ENCODE measurements at places on chromosomes 4 and X.

DNA sequence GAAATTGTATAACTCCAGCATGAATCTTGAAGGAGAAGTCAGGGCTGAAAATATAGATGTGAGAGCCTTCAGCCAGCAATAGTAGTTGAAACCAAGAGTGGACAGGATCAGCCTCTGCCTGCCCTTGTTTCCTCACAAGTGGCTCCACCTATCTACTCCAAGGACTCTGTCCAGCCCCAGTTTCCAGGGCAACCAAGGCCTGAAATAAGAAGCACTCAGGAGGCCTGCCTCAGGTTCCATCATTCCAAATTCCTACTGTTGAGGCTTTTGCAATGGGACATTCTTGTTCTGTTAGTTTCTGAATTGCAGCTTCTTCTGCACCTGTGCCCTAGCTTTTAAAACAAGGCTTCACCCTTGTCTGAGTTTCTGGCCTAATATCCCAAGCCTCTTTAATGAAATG is 41.6 kb downstream of the TRPC5OS start:
- DNase-seq: no peak

DNA sequence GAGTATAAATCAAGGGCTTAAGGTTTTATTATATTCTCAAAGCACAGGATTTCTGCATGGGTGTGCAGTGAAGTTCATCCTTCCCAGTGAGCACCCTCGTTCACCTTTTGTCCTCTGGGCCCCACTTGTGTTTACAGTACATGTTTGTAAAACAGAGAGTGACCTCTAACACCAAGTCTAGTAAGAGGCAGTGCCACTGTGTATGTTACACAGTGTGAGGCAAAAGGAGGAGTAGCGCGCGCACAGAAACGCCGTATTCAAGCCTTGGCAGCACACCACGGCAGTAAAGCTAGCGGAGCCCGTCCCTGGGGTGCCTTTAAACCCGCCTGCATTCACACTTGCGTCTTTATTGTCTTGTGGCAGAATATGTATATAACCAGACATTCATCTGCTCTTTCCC is 51.9 kb downstream of the CCNI start:
- no peak for DNase-seq

- peak; percentile 34 for DNase-seq
These were observed 323.6 kb downstream of the BCOR start for GRCh38 chrX:39773923-39774773.

GRCh38 chr4:153955327-153955726 is 166.4 kb upstream of the SFRP2 start:
- no peak for DNase-seq

GRCh38 chr4:54909961-54910360 is 215.4 kb downstream of the KDR start:
- DNase-seq: no peak

- no peak for DNase-seq
These were observed 634.1 kb downstream of the RPA4 start for GRCh38 chrX:97517763-97518162.

GRCh38 chrX:81959964-81960363 is 758.1 kb downstream of the SH3BGRL start:
- DNase-seq: no peak

DNA sequence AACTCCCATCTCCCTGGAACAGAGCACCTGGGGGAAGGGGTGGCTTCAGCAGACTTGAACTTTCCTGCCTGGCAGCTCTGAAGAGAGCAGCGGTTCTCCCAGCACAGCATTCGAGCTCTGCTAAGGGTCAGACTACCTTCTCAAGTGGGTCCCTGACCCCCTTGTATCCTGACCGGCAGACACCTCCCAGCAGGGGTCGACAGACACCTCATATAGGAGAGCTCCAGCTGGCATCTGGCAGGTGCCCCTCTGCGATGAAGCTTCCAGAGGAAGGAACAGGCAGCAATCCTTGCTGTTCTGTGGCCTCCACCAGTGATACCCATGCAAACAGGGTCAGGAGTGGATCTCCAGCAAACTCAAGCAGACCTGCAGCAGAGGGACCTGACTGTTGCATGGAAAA is 244.1 kb upstream of the RASGEF1B start:
- no peak for DNase-seq

DNA sequence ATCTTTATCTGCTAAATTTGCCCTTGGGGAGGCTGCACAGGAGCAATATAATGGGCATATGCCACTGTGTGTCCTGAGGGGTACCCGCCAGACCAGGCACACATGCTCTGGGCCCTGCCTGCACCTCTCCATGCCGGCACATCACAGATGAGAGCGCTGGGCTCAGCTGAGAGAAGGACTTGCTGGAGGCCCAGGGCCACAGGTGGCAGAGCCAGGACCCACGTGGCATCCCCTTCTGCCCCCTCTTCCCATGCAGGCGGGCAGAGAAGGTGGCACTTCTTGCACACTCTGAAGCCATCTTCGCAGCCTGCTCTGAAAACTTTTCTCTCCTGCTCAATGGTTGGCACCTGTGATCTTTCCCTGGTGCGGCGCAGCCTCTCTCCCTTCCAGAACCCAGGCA is 20.1 kb downstream of the CPZ start:
- no peak for DNase-seq

- DNase-seq: peak; percentile 67
These were observed 8.6 kb downstream of the NOP14 start for GRCh38 chr4:2954358-2955185.

DNA sequence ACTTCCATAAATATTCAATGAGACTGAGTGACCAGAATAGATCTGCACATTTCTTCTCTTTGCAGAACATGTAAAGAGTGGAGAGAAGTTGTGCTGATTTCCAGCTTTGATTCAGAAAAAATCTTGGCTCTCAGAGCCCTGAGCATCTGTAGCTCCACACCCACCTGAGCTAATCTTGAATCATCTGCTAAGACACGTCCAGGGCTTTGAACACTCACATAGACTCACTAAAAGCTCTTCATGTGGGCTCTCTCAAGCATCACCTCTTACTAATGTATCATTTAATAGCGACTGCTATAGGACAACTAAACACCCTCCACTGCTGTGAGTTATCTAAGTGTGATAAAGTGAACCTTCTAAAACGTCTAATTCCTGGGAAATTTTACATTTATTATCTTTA is 147.7 kb upstream of the GRIA3 start:
- DNase-seq: no peak

DNA sequence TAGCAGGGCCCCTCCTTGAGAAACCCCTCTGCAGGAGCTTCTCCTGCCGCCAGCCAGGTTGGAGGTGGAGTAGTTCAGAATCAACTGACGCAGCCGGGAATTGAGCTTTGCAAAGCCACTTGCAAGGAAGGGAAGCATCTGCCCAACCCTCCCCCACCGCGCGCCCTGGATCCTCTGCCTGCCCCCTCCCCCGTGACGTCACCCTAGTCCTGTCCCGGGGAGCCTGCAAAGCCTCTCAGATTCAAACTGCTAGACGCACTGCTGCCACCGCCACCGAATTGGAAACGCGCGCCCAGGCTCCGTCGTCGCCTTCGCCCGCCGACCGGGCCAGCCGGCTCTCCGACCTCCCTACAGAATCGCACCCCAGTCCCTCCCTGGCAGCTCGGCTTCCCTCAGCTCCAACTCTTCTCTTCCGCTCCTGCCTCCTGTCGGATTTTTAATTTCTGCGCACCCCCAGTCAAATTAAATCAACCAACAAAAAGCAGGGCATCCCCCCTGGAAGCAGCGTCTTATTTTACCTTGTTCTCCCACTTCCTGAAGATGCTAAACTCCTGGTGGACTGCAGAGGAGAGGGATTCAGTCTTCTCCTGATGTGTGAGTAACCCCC is 3.8 kb downstream of the SLITRK2 start:
- no peak for DNase-seq

GRCh38 chr4:11507920-11508319 is 79.2 kb upstream of the HS3ST1 start:
- DNase-seq: no peak

- DNase-seq: no peak
These were observed 50.0 kb downstream of the C4orf46 start for GRCh38 chr4:158621729-158622128.

DNA sequence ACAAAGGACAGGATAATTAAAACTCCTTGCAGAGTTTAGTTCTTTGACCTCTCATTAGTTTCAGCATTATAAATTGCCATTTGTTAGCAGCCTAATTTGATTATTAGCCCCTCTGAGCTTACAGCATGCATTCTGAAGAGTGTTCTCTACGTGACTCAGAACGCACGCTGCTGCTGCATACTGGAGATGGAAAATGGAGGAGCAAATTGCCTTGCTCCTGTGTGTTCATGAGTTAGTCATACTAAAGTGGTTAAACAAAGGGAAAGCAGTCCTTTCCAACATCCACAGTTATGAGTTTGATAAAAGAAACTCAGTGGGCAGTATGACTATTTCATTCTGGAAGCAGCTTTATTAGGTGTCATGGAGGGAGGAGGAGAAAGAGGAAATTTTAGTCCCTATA is 922.5 kb downstream of the RPA4 start:
- no peak for DNase-seq

DNA sequence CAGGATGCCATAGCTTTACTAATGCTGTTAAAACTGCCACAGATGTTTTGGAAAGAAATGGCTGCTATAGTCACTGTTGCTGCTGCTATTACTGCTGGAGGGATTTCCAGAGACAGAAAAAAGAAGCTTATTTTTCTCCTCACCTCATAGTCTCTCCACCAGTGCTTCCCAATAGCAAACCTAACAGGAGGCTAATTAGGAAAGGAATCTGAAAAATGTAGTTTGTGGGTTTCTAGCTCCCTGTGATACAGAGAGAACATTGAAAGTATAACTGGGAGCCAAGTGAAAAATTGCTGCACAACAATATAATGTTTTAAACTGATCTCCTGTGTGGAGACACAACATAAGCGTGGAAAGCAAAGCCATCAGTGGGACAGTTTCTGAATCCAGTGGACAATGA is 8.6 kb upstream of the TSPAN7 start:
- no peak for DNase-seq

GRCh38 chrX:78748846-78749245 is 1.3 kb downstream of the LPAR4 start:
- no peak for DNase-seq

DNA sequence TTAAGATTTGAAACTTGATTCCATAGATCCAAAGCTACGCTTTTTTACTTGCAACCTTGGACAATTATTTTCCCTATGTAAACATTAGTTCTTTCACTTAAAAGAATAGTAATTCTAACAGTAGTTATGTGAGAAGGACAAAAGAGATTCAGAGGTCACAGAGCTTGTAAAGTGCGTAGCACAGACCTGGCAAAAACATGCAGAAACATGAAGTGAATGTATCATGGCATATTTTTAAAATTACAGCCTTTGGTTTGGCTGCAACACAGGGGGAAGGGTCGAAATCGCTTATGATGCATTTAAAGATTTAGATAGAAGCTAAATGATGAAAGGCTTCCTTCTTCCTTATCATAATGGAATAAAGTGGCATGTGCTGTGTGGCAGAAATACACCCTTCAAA is 1068.8 kb downstream of the ARAP2 start:
- DNase-seq: no peak

DNA sequence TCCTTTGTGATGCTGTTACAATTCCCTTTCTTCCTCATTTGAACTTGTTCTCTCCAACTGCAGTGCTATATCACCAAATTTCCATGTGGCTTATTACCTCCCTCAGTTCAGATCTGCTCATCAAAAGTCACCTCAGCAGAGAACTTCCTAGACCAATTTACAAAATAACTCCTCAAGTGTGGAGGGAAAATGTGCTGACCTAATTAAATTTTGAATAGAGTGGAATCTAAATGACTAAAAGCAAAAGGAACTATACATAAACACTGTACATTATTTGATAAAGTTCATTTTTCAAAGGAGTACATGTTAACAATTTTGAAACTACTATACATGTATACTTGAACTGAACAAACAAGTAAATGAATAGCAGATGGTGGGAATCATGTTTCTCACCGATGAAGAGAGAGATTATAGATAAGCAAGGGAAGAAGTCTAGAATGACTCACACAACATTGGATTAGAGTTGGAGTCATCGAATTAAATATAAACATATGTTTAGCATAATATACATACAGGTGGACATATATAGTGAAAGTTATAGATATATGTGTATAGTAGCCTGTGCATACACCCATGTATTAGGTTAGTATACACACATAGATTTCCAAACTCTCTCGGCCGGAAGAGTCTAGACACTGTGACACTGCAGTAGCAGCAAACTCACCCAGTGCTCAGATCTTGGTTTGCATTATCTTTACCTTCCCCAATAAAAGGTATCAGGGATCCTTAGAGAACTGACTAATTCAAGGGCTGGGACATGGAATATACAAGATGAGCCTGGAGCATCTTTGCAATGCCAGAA is 318.7 kb downstream of the PCDH18 start:
- DNase-seq: no peak

DNA sequence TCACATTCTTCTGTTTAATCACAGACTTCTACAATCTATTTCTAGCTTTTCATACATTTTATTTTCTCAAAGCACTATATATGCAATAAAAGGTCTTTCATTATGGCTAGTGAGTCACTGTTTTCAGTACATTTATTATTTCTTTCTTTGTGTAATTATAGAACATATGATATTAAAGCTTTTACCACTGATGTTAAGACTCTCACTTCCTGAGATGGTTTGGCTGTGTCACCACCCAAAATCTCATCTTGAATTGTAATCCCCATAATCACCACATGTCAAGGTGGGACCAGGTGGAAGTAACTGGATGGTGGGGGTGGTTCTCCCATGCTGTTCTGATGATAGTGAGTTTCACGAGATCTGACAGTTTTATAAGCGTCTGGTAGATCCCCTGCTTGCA is 41.9 kb downstream of the UBA6 start:
- DNase-seq: no peak

- no peak for DNase-seq
These were observed 166.6 kb downstream of the DKK2 start for GRCh38 chr4:106869551-106869950.

- peak; percentile 64 for DNase-seq
These were observed 24.4 kb upstream of the DYNLT3 start for GRCh38 chrX:37871626-37872302.

- no peak for DNase-seq
These were observed 54.6 kb upstream of the MMAA start for GRCh38 chr4:145564540-145564939.

GRCh38 chr4:139581096-139581495 is 25.1 kb upstream of the SETD7 start:
- DNase-seq: no peak

GRCh38 chr4:2301806-2302205 is 39.9 kb upstream of the MXD4 start:
- DNase-seq: no peak

DNA sequence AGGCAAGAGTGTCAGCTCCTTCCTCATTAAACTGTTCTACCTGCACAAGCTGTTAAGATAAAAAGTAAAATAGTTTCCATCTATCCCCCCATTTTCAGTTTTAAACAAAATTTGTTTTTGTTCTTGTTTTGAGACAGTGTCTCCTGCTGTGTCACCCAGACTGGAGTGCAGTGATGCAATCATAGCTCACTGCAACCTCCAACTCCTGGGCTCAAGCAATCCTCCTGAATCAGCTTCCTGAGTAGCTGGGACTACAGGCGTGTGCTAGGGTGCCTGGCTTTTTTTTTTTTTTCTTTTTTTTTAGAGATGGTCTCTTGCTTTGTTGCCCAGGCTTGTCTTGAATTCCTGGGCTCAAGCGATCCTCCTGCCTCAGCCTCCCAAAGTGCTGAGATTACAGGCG is 105.4 kb downstream of the HS6ST2 start:
- DNase-seq: peak; percentile 4

GRCh38 chrX:147072747-147073146 is 258.2 kb upstream of the CXorf51A start:
- peak; percentile 31 for DNase-seq

- no peak for DNase-seq
These were observed 314.5 kb upstream of the HS3ST1 start for GRCh38 chr4:11743236-11743635.

GRCh38 chr4:134028421-134028820 is 173.2 kb downstream of the PABPC4L start:
- no peak for DNase-seq

- no peak for DNase-seq
These were observed 37.2 kb downstream of the ADAMTS3 start for GRCh38 chr4:72531768-72532290.
